ENCODE measurements at places on chromosomes 7 and 10.

DNA sequence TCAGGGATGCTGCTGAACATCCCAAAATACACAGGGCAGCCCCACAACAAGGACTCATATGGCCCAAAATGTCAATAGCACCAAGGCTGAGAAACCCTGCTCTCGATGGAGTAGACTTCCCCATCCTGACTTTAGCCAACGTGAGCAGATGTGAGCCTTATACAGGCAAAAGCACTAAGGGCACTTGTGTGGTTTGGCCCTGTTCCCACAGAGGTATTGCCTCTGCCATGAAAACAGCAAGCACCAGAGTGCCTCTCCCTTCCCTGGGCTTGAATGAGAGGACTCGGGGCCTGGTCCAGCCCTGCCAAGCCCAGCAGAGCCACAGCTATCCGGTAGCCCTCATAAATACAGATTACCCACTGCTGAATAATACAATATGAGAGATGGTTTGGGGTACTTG, 47.5 kb downstream of the ACSM6 start:
- no peak for DNase-seq

DNA sequence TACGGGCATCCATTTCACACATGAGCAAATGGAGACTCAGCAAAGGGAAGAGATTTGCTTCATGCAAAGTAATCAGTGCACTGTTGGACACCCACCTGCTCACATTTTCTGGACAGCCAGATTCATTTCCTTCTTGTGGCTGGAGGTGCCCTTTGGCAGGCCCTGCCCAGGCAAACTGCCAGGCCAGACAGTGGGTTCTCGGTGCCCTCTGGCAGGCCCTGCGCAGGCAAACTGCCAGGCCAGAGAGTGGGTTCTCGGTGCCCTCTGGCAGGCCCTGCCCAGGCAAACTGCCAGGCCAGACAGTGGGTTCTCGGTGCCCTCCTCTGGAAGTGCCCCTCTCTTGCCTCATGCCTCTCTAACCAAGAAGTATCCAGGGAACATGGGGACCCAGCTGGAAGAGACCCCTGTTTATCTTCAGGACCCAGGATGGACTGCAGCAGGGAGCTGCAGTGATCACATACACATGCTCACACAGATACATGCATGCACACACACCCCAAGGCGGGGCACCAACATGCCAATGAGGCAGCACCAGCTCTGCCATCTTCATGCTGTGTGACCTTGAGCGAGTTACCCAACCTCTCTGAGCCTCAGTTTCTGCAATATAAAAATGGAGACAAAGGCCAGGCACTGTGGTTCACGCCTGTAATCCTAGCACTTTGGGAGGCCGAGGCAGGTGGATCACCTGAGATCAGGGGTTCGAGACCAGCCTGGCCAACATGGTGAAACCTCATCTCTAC, 67.1 kb downstream of the OAT start:
- no peak for DNase-seq

GRCh38 chr7:95028683-95029082, 121.3 kb downstream of the PPP1R9A start:
- no peak for DNase-seq

GRCh38 chr10:31604096-31604495, 285.1 kb downstream of the ZEB1 start:
- no peak for DNase-seq

- no peak for DNase-seq
These were observed 297.9 kb downstream of the GATA3 start for GRCh38 chr10:8352171-8353075.

- no peak for DNase-seq
These were observed 434.4 kb upstream of the MGMT start for GRCh38 chr10:129032372-129033313.

DNA sequence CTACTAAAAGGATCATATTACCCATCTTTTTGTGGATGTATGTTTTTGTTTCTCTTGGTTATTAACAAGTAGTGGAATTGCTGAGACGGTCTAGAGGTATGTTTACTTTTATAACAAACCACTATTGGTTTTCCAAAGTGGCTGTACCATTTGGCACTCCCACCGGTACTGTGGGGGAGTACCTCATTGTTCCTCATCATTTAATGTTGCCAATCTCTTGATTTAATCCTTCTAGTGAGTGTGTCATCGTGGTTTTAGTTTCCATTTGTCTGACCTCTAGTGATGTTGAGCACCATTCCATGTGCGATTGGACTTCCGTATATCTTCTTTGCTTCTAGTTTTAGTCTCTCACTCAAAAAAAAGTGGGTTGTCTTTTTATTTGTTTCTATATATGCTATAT, 50.4 kb downstream of the RBM33 start:
- DNase-seq, result no peak

- DNase-seq, result no peak
These were observed 110.7 kb downstream of the VIPR2 start for GRCh38 chr7:159033956-159034355.

DNA sequence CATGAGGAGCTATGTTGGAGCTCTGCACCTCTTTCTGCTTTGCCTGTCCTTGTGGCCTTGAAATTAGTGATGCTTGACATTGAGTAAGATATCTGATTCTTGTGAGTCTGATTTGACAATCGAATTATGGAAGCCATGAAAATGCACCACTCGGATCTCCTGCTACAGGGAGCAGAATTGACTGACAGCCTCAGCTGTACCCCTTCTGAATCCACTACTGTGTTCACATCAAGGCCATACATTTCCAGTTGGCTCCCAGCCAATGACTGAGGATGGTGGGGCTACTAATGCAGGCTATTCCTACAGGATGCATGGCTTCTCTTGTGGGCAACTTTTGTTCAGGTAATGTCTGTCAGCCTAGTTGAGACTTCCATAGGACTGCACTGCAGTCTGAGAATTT, 321.9 kb downstream of the REEP3 start:
- DNase-seq, result no peak

DNA sequence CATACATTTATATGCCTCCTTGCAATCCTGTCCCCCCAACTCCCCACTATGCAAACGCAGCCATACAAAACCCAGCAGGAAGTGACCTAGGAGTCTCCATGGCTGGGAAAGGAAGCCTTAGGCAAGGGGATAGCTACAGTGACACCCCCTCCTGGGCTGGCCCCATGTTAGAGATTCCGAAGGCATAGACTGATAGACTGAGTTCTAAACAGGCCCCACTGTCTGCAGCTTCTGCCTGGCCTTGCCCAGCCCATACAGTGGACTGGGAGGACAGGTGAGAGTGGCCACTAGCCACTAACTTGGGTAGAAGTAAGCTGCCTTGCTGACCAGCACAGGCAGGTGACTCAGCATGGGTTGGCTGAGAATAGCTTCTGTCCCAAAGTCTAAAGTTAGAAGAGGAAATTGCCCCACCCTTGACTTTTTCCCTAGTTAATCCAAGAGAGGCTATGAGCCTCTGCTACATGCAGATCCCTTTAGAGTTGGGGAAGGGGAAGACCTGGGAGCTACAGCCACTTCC, 106.3 kb downstream of the C10orf105 start:
- no peak for DNase-seq

- DNase-seq, result peak; percentile 12
These were observed 48.3 kb downstream of the ALOX5 start for GRCh38 chr10:45422207-45422865.

- no peak for DNase-seq
These were observed 757.3 kb downstream of the TYW1 start for GRCh38 chr7:67753891-67754290.

DNA sequence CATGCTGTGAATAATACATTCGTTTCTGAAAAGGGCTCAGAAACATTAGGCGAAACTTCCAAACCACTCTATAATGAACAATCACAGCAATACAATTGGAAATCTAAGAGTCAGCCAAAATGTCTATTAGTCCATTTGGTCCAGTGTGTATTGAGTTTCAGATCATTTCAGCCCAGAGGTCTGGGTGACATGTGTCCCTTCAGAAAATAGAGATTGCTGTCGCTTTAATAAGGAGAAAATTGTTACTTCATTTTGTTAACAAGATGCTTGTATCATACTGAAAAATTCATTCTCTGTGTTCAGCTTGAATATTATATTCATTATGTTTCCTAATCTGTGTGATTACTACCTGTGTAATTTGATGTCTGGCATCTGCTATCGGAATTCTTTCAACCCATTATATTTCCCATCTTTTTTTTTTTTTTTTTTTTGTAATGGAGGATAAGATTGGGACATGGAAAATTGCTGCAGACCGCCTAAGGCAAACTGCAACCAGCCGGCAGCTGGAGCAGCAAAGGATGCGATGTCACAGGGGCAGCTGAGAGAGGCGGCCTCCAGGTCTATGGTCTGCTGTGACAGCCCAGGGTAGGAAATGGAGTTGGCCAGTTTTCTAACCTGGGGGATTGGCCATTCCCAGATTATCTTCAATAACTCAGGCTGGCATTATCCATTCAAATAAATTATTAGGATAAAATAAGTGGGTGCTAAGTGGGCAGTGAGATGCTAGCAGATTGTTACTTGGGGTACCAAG, 170.9 kb upstream of the NPVF start:
- DNase-seq, result no peak

DNA sequence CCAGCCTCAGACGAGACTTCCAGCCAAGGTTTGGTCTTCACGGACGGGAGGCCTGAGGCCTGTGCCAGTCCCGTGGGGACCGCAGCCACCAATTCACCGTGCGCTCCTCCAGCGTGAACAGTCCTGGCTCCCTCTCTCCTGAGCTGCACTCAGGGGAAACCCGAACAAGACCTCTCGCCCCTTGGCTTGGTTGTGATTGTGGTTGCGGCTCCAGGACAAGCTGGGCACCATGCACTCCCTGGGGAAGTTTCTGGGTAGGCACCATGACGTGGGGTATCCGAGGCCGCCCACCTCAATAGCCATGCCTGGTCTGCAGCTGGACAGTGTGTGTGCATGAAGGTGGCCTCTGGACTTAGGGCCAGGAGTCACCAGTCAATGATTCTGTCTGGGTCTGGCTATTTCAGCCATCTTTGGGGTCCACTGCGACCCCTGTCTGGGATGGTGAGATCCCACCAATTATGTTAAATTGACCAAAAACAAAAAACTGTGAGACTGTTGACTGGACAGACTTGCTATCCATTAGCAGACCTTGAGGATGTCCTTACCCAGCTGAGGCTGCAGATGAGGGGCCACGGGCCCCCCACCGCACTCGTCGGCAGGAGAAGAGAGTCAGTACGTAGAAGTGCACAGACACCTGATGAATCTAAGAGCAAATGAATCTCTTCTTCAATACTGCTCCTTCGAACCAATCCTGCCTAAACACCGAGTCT, 33.5 kb upstream of the EN2 start:
- DNase-seq, result no peak

GRCh38 chr10:121800831-121801230, 127.0 kb downstream of the ATE1 start:
- no peak for DNase-seq

GRCh38 chr10:88733215-88733614, 26.6 kb upstream of the LIPN start:
- no peak for DNase-seq

DNA sequence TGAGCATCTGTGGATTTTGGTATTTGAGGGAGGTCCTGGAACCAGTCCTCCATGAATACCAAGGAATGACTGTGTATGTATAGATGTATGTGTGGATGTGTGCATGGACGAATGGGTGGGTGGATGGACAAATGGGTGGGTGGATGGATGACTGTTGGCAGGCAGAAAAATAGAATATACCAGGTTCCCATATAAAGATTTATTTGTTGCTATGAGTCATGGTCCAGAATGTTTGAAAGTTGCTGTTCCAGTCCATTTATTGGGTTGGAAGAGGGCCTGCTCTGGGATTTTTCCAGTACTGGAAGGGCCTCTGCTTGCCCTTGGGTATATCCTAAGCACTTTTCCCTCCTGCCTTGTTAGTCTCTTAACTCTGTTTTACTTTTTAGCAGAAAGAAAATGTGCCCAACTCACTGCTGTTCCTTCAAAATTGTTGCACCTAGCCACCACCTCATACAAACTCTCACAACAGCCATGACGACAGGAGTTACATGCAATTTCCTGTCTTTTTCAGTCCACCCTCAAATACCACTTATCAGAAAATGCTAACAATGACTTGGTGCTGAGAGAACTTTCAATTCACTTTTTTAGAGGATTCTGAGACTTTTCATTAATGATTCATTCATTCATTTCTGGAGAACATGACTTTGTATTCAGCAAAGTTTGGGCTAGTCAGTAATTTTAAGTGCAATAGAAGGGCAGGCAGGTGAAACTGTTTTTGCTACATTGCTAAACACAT, 108.1 kb downstream of the EEPD1 start:
- DNase-seq, result no peak

- DNase-seq, result no peak
These were observed 124.3 kb downstream of the SNX10 start for GRCh38 chr7:26416004-26416403.

GRCh38 chr7:5231811-5232484, 41.9 kb downstream of the WIPI2 start:
- no peak for DNase-seq

- no peak for DNase-seq
These were observed 65.0 kb downstream of the FBXL13 start for GRCh38 chr7:103009466-103010185.

DNA sequence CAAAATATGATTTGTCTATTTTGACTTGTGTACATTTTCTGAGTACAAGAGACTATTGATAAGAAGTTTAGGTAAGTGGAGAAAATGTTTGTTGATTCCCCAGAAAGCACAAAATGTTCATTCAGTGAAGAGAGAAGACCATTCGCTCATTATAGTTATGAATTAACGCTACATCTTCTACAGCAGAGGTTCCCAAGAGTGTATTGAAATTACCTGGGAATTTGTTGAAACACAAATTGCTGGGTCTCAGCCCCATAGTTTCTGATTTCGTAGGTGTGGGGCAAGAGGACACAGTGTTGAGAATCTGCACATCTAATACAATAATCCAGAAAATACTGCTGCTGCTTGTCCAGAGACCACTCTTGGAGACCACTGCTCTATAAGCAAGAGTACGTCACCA, 24.2 kb downstream of the JAZF1 start:
- no peak for DNase-seq

- DNase-seq, result no peak
These were observed 52.7 kb downstream of the VWDE start for GRCh38 chr7:12350971-12351370.

- no peak for DNase-seq
These were observed 171.2 kb downstream of the PTPRN2 start for GRCh38 chr7:158416283-158416933.

GRCh38 chr7:2158331-2159175, 74.2 kb downstream of the MAD1L1 start:
- no peak for DNase-seq

Data from T-cell (primary cell).